ENCODE measurements at places on chromosomes 4 and X.

- no peak for DNase-seq
Measured at GRCh38 chr4:53994382-53995102, 69.9 kb downstream of the CHIC2 start.

GRCh38 chr4:40333921-40334352 is 1.2 kb upstream of the CHRNA9 start:
- peak; percentile 77 for DNase-seq

DNA sequence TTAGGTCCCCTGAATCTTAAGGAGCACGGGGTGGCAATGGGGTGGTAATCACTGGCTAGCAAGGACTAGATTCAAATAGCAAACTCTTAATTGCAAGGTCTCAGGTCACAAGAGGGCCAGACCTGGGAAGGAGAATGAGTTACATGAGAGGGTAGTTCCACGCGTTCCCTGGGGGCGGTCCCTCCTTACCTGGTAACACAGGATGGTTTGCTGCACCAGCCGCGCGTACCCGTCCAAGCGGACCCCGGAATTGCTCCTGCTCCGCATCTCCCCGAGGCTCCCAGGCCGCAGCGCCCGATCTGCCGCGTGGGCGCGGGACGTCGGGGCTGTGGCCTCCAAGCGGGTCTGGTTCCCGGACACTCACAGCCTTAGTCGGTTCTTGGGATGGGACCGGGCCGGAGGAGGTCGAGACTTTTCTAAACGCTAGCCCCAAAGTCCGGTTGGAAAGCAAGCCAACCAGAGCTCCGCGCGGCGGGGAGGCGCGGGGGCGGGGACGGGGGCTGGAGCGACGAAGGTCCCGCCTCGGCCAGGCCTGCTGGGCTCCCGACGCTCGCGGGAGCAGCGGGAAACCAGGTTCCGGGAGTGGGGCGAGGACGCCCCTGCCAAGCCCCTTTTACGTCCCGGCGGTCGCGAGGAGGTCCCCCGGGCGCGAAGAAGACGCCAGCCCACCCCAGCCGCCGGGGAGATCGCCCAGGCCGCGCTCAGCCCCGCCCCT is at the start of gene PHKA2:
PHKA2 (minus strand) TSS at position 449 of the 715 bp plus-strand sequence; CDS start at position 267, 182 bp downstream.
- DNase-seq = no peak

GRCh38 chrX:11611161-11611560 is 54.6 kb downstream of the ARHGAP6 start:
- no peak for DNase-seq

DNA sequence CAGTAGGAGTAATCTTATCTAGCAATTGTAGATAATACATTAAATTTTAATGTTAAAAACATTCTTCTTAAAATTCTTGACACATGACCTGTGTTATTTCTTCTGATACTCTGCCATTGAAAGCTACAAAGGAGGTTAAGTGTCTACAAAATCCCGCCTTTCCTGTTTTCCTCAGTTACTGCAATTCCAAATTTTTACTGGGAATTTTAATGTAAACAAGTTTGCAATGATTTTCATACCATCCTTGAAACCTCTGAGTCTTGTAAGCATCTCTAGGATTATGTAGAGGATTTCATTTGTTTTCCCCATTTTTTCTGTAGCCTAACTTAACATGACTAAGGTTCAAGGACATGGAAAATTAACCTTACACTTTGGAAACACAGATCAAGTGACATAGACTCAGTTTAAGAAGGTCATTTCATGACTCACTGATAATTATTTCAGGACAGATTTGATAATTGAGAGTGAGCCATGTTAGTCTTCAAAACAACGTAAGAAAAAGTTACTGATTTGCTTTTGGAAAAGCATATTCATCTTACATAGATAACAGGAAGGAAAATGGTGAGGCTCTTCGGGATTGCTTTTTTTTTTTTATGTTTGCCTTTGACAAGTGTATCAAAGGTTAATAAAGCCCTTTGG is 39.6 kb upstream of the PDLIM5 start:
- DNase-seq = no peak

- DNase-seq = no peak
Measured at GRCh38 chrX:109773374-109773773, 40.3 kb upstream of the ACSL4 start.

DNA sequence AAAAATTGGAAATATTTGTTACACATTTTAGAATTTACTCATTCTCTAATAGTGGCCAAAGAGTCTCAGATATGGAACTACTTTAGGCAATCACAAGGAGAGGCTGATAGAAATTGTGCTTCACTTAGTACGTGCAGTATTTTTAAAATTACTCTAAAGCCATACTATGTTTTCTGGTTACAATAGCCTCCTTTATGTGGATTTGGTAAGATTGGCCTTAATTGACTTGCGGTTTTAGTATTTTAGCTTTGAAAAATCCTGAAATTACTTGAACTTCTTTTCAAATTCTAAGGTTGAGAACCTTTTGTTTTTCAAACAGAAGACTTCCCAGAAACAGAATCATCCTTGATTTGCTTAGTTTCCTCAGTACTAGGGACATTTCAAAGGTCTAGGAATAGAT is 215.2 kb downstream of the SLC4A4 start:
- no peak for DNase-seq

DNA sequence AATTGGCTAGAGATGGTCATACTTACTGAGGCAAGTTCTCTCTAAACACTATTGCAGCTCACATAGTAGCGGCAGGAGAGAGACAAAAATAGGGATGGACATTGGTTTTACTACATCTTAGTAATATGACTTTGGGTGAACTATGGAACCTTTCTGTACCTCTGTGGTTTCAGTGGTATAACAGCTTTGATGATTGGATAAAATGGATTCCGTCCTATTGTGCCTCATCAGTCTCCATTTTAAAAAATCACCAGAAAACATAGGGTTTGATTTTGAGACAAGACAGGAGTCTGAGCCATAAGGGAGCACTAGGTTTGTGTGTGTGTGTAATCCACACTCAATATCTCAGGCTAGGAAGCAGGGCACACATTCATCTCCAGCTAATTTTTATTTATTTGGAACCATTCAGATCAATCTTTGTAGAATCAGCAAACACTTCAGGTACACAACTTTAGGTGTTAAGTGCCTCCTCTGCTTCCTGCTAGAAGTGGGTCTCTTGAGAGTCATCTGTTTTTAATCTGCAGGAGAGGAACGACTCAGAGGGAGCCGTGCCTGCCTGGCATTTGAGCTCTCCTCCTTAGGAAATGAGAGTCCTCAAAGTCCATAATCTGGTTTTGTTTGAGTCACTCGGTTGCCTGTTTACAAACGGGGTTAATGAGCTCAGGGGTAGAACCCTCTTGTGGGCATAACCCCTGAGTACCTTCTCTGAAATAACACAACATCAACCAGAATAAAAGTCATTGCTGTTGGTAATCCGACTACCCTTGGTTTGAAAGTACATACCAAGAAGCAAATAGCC is 238.5 kb upstream of the BOD1L1 start:
- DNase-seq = no peak

- DNase-seq = no peak
Measured at GRCh38 chr4:145626623-145626982, 7.4 kb downstream of the MMAA start.

DNA sequence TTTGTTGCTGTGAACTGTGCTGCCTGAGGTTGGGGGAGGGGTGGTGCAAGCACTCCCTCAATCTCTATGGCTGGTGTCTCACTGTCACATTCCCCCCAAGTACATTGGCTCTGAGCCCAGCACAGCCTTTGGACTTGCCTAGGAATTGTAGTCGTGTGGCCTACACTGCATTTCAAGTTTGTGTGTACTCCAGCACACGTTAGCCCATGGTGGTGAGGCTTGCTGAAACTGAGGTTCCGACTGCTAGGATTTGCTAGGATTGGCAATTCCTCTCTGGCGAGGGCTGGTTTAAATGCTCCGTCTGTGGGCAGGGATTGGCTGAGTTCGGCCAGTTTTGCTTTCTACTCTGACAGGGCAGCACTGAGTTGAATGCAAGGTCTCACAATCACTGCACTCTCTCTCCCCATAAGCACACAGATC is 121.7 kb upstream of the CXXC4 start:
- no peak for DNase-seq

GRCh38 chrX:45592101-45592500 is 391.4 kb upstream of the DIPK2B start:
- no peak for DNase-seq
